ENCODE measurements at places on chromosomes 6 and 20.
A peak's percentile ranks its signal among the peaks of the same experiment; 100 is the strongest.

DNA sequence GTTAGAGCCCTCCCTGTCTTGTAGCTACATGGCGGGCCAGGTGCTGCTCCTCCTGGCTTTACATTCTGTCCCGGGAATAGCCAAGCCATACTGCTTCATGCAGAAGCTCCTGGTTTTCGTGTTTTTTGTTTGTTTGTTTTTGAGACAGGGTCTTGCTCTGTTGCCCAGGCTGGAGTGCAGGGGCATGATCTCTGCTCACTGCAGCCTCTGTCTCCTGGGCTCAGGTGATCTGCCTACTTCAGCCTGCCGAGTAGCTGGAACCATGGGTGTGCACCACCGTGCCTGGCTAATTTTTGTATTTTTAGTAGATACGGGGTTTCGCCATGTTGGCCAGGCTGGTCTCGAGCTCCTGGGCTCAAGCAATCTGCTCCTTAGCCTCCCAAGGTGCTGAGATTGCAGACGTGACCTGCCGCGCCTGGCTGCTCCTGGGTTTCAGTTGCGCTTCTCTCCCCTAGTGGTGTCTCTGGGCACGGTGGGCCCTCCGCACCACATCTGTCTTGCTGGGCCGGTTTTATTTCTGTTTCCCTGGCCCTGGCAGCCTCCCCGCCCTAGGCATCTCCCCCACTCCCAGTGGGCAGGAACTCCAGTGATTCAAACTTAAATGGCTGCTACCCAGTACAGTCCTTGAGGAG lies 12.9 kb downstream of the CDYL start:
- DNase-seq = no peak

GRCh38 chr20:46774943-46775560 lies 65.6 kb downstream of the SLC2A10 start:
- no peak for DNase-seq

DNA sequence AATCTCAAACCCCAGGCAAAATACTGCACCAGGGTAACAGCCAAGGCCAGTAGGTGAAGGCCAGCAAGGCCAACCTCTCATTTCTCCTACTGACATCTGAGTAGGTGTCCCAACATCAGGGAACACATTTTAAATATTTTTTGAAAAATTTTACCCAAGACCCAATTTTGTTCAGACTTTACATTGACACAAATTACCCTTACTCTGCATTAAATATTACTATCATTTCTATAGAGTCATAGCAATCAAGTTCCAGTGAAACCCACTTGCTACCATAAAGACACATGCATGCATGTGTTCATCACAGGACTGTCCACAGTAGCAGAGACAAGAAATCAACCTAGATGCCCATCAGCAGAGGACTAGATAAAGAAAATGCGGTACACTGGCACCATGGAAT lies 99.9 kb downstream of the NRN1 start:
- DNase-seq = no peak

- no peak for DNase-seq
These were observed 86.0 kb downstream of the SESN1 start for GRCh38 chr6:109008537-109009235.

- DNase-seq = no peak
These were observed 27.8 kb downstream of the PHACTR2 start for GRCh38 chr6:143705569-143705968.

GRCh38 chr6:156992020-156992804 lies 215.0 kb downstream of the ARID1B start:
- no peak for DNase-seq

DNA sequence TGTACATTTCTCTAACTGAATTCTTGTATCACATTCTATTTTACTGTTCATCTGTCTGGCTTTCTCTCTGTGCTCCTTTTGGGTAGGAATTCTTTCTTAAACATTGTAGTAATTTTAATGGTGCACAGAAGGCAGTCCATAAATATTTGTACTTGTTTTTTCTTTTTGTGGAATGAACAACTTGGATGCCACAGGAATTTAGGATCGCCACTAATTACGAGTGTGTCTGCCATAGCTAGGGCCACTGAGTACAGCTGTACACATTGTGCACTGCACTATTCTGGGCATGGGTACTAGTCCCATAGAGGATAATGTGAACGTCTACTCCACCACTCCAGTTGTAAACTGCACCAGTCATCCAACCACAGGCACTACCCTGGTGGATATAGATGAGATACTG lies 39.3 kb upstream of the TMEM200A start:
- DNase-seq = no peak

- no peak for DNase-seq
These were observed 26.8 kb downstream of the SLC16A10 start for GRCh38 chr6:111114087-111114443.

DNA sequence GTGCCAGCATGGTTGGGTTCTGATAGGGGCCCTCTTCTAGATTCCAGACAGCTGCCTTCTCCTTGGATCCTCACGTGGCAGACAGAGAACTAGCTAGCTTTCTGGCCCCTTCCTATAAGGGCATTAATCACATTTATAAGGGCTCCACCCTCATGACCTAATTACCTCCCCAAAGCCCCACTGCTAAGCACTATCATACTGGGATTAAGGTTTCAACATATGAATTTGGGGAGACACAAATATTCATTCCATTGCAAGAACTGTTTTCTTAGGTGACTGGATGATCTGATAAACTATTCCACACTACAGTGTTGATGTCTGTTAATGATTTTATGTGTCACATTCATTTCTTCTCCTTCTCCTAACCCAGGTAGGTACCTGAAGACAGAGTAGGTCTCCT lies 135.8 kb upstream of the COL21A1 start:
- no peak for DNase-seq

DNA sequence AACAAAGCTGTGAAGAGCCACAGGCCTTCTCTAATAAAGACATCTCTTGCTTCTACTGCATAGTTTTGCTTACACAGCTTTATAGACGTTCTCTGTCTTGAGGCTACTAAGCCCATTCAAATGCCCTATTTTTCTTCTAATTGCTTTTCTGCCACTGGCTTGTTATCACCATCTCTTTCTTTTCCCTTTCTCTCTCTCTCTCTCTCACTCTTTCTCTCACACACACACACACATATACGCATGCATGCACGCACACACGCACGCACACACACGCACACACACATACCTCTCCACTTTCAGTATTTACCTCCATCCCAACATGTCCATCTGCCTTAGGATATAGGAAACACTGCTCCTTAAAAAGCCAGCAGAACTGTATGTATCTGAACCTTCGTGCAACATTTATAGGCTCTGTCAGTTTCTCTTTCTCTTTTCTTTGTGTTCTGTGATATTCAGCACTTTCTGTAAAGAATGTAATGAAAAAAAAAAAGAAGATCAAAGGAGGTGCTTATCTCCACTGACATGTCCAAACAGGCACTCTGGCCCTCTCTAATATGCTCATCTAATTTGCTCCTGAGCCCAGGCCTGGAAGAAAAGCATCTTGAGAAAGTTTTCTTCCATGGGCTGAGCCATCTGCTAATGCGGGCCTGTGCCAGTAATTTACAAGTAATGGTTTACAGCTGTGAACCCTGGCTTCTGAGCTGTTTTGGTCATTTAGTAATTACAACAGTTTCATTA lies 1046.7 kb upstream of the MAP3K7 start:
- DNase-seq = no peak

GRCh38 chr20:56289652-56290051 lies 41.1 kb downstream of the MC3R start:
- no peak for DNase-seq

DNA sequence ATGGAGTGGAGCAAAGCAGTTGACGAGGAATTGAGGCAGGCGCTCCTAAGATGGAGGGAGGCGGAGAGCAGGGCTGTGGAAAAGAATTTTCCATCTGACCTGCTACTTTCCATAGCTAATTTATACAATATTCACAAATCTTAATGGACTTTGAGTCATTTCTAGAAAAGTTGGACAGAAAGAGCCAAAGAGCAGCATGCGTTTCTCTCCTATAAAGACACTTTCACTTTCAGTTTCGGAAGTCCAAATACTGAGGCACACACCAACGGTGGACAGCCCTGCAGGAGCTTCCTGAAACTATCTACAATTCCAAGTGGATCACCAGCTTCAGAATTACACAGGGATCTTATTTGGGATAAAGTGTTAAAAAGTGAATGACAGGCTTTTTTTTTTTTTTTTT lies 43.5 kb downstream of the PANK2 start:
- no peak for DNase-seq

DNA sequence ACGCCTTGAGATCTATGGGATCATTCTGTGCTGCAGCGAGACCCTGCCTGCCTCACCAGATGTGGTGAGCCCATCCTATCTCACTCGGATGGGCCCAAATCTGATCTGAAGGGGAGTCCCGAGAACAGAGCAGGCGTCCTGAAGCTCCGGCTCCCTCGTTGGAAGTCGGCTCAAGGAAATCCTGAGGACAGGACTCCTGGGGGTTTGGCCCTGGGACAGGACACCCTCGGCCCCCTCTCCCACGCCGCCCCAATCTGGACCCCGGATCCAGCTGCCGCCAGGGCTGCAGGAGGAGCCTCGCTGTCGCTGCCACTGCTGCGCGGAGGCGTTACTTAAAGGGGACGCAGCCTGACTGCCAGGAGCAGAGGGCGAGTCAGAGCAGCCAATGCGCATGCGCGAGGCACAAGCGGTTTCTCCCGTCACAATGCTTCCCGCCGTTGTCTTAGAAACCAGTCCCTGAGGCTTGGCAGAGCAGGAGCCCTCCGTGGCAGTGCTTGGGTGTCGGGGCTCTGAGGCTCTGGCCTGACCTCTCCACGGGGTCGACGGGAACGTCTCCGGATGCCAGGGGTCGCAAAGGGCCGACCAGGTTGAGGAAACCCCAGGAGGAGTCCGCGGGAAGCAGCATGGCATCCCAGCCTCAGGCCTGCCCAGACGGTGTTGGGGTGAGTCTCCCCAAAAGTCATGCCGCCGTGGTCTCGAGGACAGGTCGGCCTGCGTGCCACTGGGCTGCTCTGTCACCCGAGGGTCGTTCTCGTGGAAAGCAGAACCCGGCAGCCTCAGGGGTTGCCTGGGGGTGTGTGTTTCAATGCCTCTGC lies 1567.8 kb upstream of the DEFB115 start:
- DNase-seq = no peak

DNA sequence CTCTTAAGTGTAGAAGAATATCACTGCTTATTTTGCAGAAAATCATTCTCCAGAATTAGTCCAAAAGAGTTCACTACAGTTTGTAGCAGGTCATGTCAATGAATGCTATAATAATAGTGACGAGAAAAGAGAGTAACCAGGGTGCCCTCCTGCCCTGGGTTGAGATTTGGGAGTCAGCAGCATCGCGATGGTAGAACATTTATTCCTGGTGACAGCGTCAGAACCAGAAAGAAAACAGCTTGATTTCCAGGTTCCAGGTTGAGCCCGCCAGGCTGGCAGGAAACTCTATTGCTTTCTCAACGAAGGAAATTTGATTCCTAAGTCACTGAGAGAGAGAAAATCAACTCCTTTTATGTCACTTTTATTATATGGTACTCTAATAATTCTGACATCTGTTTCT lies 550.3 kb downstream of the QKI start:
- no peak for DNase-seq

- no peak for DNase-seq
These were observed 34.7 kb downstream of the KAT14 start for GRCh38 chr20:18172379-18172778.

DNA sequence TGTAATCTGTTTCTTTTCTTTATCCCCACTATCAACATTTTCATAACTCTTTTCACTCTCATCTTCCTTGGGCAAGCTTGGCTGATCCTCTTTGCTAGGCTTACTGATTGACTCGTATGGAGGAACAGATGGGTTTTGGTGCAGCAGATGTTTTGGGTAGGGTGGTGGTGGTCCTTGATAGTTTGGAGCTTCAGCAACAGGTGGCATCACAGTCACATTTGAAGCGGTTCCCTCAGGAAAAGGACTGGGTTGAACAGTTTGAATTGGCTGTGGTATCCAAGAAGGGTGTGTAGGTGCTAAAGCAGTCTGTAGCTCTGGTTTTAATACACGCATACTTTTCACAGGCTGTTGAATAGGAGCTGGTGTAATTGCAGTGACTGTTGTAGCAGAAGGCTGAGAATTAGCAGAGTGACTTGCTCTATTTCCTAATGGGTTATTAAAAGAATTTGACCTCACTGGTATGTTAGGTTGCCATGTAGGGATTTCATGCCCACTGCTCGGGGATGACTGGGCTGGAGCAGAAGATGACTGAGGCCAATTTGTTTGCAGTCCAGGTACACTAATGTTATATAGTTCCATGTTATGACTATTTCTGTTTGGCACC lies 34.5 kb downstream of the LATS1 start:
- DNase-seq = no peak

DNA sequence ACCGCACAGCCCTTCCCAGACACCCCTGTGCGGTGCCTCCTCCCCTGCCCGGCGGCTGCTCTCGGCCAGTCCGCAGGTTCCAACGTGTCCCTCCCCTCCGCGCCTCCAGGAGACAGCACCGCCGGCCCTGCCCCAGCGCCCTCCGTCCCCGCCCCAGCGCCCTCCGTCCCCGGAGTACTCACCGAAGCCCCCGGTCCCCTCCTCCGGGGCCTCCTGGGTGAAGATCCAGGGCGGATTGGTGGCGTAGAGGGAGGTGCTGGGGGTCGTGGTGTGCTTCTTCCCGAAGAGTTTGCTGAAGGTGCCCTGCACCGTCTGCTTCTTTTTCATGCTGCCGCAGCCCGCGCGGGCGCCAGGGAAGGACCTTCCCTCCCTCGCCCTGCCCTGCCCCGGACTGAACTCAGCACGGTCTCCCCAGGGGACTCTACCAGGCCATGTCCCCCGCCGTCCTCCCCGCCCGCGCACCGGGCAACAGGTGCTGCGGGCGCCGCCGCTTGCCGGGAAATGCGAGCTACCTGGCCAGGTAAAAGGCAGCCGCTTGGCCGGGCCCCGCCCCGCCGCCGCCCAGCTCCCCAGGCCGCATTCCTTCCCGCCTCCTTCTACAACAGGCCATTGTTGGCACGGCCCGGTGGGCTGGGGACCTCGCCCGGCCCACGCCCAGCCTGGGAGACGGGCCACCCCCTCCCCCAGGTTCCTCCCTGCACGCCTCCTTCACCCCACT lies at the start of gene C6orf132:
Gene C6orf132, minus strand, starts transcription at position 503 of the 718 bp plus-strand sequence. Its CDS starts 176 bp downstream, at position 327.
- DNase-seq = peak; percentile 32

DNA sequence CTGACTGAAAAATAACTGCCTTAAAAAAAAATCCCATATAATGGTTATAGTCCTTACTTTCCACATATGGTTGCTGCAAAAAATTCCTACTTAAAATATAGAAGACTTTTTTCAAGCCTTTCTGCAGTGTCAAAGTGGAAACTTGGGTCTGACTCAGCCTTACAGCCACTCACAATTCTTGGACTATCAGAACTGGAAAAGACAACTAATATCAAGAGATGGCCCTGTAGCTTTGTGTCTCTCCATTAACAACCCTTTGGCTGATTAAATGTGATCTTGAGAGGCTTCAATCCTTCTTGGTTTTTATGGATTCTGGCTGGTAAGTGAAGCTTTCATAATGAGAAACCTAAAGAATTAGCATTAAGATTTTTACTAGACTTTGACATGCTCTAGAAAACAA lies 307.8 kb downstream of the RNGTT start:
- no peak for DNase-seq

- DNase-seq = no peak
These were observed 26.4 kb downstream of the DZANK1 start for GRCh38 chr20:18440403-18440802.
